Stimulated activated CD4-positive, alpha-beta T cell treated with anti-CD3 and anti-CD28 coated beads, Interleukin-15, amount 100 ng/mL, for 48 hours (primary cell): ENCODE measurements at places on chromosomes 3 and 15.

DNA sequence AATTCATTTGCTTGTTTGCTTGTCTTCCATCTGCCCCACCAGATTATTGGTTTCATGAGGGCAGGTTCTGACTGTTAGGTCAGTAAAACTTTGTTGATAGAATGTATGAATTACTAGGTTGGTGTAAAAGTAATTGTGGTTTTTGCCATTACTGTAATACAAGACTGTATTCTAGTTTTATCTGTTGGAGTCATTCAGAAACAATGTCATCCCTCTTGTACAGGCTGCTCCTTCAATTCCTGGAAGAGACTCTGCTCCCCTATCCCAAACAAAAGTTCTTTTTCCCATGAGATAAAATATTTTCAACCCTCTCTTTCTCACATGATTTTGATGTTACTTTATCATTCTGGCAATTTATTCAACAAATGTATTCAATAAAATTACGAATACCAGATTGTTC, 115.0 kb downstream of the CHST2 start:
- DNase-seq: no peak

GRCh38 chr3:67920969-67921368, 266.6 kb upstream of the SUCLG2 start:
- no peak for DNase-seq

DNA sequence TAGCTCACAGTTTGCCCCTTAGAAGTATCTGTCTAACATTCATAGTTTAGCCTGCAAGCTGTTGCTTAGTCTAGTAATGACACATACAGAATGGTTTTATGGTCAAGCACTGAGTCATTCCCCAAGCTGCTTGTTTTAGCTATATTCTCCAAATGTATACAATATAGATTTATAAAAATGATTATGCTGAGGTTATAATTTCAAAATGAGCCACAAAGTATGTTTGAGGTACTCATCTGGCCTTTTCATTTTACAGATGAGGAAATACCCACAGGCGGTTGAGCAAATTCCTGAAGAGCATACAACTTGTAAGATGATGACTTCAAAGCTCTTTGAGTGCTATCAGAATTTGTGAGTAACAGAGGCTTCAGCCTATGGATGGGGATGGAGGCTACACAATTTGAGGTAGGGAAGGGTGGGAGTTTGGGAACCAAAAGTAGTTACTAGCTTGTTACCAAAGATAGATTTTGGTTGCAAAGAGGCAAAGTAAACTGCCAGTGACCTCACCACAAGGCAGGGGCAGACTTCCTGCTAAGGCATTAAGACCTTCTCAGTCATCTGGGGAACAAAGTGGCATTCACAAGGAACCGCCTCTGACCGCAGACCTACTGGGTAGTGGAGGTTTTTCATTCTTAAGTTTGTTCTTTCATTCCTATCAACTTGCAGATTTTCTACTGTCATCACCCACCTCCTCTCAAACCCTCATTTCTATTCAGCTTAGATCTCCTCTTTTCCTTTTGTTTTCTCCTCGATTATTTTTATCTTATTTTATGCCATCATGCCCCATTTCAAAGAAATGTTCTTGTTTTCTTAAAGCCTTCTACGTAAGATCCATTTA, 257.2 kb upstream of the NECTIN3 start:
- DNase-seq: peak; percentile 38

- no peak for DNase-seq
These were observed 41.0 kb downstream of the GOLGA6A start for GRCh38 chr15:74041311-74041756.

- no peak for DNase-seq
These were observed 52.9 kb downstream of the FGD5 start for GRCh38 chr3:14871456-14872200.

DNA sequence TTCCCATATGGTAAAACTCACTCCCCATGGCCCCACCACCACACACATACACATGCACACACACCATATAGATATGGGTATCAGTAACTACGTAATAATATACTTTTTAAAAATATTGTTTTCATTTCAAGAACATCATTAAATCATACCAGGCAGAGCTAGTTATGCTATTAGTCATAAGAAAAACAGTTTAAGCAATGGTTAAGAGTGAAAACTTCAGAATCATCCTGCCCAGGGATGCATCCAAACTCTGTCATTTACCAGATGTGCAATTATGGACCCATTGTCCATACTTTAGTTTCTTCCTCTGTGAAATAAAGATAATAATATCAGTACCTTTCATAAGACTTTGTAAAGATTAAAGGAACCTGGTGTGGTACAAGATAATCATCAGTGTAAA, 608.3 kb downstream of the RBMS3 start:
- no peak for DNase-seq

- no peak for DNase-seq
These were observed 398.8 kb downstream of the MECOM start for GRCh38 chr3:169264711-169265110.

- no peak for DNase-seq
These were observed 40.8 kb downstream of the KCNAB1 start for GRCh38 chr3:156161172-156161571.

- no peak for DNase-seq
These were observed 187.5 kb downstream of the DOCK3 start for GRCh38 chr3:50862221-50862620.

DNA sequence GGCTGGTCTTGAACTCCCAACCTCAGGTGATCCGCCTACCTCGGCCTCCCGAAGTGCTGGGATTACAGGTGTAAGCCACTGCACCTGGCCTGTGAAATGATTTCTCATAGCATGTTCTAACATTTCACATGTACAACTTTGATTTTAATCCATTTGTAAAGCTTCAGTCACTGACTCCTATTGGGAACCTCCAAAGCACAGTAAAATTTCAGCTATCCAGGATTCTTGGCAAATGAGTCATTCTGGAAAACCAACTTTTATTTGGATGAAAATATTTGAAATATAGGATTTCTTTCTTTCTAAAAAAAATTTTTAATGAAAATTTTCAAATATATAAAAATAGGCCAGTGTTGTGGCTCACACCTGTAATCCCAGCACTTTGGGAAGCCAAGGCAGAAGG, 2.7 kb upstream of the LMAN1L start:
- no peak for DNase-seq

- no peak for DNase-seq
These were observed 1.2 kb downstream of the FAM3D start for GRCh38 chr3:58665405-58665804.

- no peak for DNase-seq
These were observed 3.6 kb downstream of the ONECUT1 start for GRCh38 chr15:52786436-52787122.

GRCh38 chr15:98369081-98369716, 279.1 kb upstream of the IGF1R start:
- no peak for DNase-seq

DNA sequence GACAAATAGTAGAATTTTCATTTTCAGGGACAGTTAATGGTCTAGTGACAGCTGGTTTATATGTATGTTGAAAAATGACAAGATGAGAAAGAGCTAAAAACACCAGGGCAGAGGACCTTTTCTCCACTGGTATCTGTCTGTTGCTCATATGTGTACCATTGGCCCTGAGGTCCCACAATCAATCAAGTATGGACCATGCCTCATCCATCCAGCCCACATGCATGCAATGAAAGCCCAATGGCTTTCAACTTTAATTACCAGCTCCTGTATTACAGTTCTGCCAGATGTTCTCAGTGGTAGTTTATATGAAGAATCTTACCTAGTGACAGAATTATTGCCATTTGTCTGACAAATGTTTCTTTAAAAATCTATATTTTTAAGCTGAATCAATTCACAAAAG, 234.1 kb downstream of the ZMAT3 start:
- DNase-seq: no peak

DNA sequence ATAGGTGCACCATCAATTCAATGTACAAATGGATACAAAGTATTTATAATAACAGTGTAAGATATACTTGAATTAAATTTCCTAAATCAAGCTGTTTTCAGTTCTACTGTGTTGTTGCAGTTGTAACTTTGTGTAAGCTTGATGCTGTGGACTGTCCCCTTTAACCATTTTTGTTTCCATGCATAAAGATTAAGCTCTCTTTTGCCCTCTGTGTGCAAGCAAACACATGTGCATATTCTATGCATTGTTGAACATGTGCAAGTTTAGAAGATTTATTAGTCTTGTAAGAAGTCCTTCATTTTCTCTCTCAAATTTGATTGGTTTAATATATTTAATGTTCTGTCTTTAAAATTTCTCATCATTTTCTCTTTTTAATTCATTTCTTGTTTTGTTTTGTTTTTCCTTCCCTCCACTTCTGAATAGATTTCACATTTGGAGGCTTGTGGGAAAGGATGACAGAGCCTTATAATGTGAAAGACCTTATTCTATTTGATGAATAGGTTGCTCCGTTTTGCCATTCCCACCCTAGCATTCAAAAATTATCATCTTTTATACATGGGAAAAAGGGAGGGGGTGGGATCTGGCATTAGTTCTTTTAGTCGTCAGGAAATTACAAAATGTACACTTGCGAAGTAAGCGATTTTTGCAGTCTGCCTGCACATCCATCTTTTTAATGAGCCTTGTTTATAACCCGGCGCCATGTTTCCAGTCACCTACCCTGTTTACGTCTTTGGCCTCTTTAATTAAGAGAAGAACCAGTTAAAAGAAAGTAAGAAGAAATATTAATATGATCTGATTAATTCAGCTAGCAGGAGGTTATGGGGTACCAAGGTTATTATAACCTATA, 961.5 kb upstream of the NR2F2 start:
- DNase-seq: no peak

DNA sequence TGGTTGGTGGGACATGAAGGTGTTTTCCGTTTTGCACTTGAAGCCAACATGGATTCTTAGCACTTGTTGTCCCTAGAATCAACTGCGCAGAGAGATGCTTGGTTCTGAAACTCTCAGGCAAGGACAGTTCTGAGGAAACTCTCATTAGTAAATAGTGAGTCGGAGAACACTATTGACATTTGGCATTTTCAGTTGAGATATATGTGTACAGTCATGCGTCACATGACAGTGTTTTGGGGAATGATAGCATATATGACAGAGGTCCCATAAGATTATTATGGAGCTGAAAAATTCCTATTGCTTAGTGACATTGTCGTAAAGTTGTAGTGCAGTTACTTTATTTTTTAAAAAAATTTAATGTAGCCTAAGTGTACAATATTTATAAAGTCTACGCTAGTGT, 5.8 kb downstream of the APBA2 start:
- no peak for DNase-seq

GRCh38 chr3:40186508-40186907, 123.0 kb upstream of the EIF1B start:
- DNase-seq: no peak

DNA sequence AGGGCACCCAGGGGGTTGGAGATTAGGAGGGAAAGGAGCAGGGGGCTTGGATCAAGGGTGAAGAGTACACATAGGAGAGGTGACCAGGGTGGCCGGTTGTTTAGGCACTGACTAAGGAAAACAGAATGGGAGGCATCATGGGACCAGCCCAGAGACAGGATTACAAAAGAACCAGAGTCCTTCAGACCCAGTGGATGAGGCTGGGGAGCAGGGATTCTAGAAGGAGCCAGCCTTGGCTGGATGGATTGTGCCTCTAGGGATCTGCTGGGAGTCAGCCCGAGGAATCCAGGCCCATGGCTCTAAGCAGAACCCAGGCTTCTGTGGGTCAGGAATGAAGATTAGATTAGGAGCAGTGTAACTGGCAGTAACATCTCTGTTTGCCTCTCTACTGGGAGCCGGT, 98.6 kb downstream of the ARNT2 start:
- no peak for DNase-seq

- no peak for DNase-seq
These were observed 66.1 kb upstream of the GLCE start for GRCh38 chr15:69094124-69094921.

GRCh38 chr3:53789459-53789858, 56.8 kb downstream of the CHDH start:
- no peak for DNase-seq

GRCh38 chr15:73812806-73813465, 59.8 kb upstream of the INSYN1 start:
- DNase-seq: no peak

- no peak for DNase-seq
These were observed 176.5 kb upstream of the KCNMB2 start for GRCh38 chr3:178359728-178360127.

GRCh38 chr15:38470816-38471215, 16.9 kb downstream of the FAM98B start:
- no peak for DNase-seq

- DNase-seq: no peak
These were observed 156.7 kb downstream of the RAB11A start for GRCh38 chr15:66025972-66026371.

GRCh38 chr15:85318732-85319076, 61.7 kb upstream of the AKAP13 start:
- no peak for DNase-seq

- DNase-seq: no peak
These were observed 6.6 kb downstream of the CPNE9 start for GRCh38 chr3:9710174-9710739.

DNA sequence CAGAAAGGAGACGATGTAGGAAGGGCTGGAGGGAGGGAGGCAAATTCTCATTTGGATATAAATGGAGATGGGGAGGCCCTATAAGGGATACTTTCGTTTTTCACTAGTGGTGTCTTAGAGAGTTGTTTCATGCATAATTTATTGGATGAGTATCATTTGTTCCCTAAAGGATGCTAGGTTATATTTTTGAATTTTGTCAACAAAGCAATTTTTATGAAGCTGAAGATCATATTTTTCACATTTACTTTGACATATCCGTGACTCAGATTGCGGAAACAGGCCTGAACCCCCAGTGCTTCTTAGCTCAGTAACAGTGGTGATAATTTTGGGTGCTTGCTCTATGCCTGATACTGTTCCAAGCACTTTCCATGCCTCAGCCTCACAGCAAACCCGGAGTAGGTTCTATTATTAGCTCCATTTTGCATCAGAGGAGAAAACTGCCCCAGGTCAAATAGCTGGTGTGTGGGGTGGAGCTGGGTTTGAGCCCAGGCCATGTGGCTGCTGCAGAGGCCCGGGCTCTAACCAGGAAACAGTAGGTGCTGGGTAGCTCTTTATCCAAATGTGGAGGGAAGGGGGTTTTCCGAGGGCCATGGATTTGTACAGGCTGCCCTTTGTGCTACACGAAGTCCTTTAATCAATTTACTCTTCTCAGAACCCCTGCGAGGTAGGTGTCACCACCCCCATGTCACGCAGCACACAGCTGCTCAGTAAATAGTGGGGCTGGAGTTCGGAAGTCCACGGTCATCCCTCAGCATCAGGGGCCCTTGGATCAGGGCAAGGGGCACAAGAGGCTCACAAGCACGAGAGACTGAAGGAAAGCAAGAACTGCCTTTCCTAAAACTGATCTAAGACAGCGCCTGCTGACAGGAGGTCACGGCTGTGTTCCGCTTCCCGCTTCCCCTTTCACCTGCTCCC, 99.1 kb downstream of the SLC49A4 start:
- no peak for DNase-seq

- DNase-seq: no peak
These were observed 74.8 kb upstream of the WDR72 start for GRCh38 chr15:53834214-53834613.

- DNase-seq: no peak
These were observed 51.3 kb downstream of the GPD1L start for GRCh38 chr3:32157600-32158264.

- DNase-seq: peak; percentile 45
These were observed 513 bp downstream of the CLASP2 start for GRCh38 chr3:33717616-33717865.
